ENCODE measurements at places on chromosomes 2 and 18. TPM values are rescaled to one million over a fixed set of nuclear protein-coding genes. Genes with fewer than 3 reads are reported as not detected.

DNA sequence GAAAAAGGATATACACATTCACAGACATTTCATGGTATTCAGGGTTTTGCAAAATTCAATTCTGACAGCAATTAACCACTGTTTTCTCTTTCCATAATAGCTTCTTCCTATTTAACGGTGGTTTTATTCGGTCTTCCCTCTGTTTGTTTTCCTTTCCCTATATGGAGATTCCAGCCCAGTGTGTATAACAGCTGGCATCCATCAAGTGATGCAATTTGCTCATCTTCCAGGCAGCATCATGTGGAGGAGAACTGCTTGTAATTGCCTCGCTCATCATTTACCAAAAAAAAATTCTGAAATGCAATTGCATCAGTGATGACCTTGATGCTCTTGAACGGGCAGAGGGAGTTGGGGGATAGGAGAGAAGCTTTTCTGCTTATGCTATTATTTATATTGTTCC is 165.9 kb upstream of the PGAP1 start:
- H3K4me1 ChIP-seq: peaks cover 8% of the 10 kb centered on the region
- no peak overlapping the region for H3K4me3 ChIP-seq
- peak; percentile 92 for DNase-seq
- H3K27ac ChIP-seq: no peak overlapping the region
- no peaks in the 10 kb centered on the region for H3K27me3 ChIP-seq

- H3K36me3 ChIP-seq: peaks cover 6% of the 10 kb centered on the region
- peak overlapping the region; percentile 75 for H3K27ac ChIP-seq
- no peak for DNase-seq
- H3K4me3 ChIP-seq: peak overlapping the region; percentile 86
- 0 out of 2 replicates have a peak, but pooled peaks cover 2% of the 10 kb centered on the region for H3K4me1 ChIP-seq
Measured at GRCh38 chr2:200509235-200509611, 645 bp downstream of the KCTD18 start.

DNA sequence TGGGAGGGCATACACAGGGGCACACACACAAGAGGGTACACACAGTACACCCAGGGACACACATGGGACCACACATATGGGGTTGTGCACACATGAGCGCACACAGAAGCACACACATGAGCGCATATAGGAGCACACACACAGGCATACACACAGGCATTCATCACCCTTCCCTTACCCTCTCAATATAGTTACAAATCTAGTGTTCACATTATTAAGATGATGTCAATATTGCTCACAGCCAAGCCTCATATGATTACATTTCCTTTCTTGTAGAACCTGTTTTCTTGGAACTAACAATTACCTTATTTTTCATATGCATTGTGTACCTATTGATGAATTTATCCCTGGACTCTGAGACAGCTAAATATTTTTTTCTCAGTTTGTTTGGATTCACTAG is 156.7 kb downstream of the FHOD3 start:
- H3K4me3 ChIP-seq: no peak overlapping the region
- no peaks in the 10 kb centered on the region for H3K27me3 ChIP-seq
- DNase-seq: no peak
- H3K36me3 ChIP-seq: no peaks in the 10 kb centered on the region
- H3K27ac ChIP-seq: no peak overlapping the region

DNA sequence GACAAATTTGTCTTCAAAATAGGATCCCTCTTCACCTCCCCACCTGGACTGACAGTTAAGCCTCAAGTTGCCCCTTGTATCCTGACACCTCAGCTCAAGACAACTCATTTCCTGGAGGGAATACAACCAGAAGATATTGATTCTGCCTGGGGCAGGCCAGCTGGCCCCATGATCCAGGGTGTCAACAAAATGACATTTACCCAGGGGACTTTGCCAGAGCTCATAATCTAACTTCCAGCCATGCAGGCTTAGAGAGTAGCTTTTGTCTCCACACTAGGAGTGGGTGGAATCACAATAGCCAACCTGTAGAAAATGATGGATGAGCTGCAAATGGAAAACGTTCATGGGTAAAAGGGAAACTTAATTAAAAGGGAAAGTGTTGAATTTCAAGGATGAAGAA is 220.1 kb upstream of the DPP10 start:
- no peaks in the 10 kb centered on the region for H3K36me3 ChIP-seq
- H3K4me3 ChIP-seq: no peak overlapping the region
- H3K27me3 ChIP-seq: no peaks in the 10 kb centered on the region
- no peak overlapping the region for H3K27ac ChIP-seq
- no peak for DNase-seq
- H3K4me1 ChIP-seq: no peaks in the 10 kb centered on the region

- peak; percentile 49 for DNase-seq
- H3K36me3 ChIP-seq: peaks cover 6% of the 10 kb centered on the region
- H3K27me3 ChIP-seq: no peaks in the 10 kb centered on the region
- H3K27ac ChIP-seq: peak overlapping the region; percentile 84
- peaks cover 29% of the 10 kb centered on the region for H3K4me1 ChIP-seq
- H3K4me3 ChIP-seq: peak overlapping the region; percentile 57
Measured at GRCh38 chr18:3594760-3595368, 144.9 kb downstream of the TGIF1 start.

- no peaks in the 10 kb centered on the region for H3K36me3 ChIP-seq
- no peak for DNase-seq
- no peak overlapping the region for H3K4me3 ChIP-seq
- no peak overlapping the region for H3K27ac ChIP-seq
- H3K27me3 ChIP-seq: no peaks in the 10 kb centered on the region
- peaks cover 12% of the 10 kb centered on the region for H3K4me1 ChIP-seq
Measured at GRCh38 chr2:227507963-227508362, 36.0 kb downstream of the AGFG1 start.

DNA sequence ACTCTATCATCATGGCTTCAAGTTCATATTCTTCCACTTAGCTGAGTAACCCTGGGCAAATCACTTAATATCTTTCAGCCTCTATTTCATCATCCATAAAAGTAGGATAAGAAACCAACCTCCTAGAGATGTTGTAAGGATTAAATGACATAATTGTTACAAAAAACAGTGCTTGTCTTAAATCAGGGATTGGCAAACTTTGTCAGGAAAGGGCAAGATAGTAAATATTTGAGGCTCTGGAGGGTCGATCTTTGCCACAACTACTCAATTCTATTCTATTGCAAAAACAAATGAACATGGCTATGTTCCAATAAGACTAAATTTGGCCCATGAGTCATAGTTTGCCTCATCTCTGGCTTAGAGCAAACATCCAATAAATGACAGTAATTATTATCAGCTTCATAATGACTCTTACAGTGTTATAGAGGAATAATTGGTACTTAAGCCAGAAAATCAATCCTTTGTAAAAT is 184.7 kb downstream of the SATB2 start:
- H3K36me3 ChIP-seq: 0 out of 2 replicates have a peak, but pooled peaks cover 3% of the 10 kb centered on the region
- H3K4me1 ChIP-seq: peaks cover 2% of the 10 kb centered on the region
- H3K27ac ChIP-seq: no peak overlapping the region
- peak; percentile 63 for DNase-seq

GRCh38 chr2:45008296-45009129 is 739 bp downstream of the SIX2 start:
- DNase-seq: peak; percentile 2
- H3K4me1 ChIP-seq: peaks cover 6% of the 10 kb centered on the region
- H3K36me3 ChIP-seq: no peaks in the 10 kb centered on the region
- H3K4me3 ChIP-seq: 0 out of 2 replicates have a peak overlapping the region, but pooled peaks have one; percentile 15
- peaks cover 96% of the 10 kb centered on the region for H3K27me3 ChIP-seq

DNA sequence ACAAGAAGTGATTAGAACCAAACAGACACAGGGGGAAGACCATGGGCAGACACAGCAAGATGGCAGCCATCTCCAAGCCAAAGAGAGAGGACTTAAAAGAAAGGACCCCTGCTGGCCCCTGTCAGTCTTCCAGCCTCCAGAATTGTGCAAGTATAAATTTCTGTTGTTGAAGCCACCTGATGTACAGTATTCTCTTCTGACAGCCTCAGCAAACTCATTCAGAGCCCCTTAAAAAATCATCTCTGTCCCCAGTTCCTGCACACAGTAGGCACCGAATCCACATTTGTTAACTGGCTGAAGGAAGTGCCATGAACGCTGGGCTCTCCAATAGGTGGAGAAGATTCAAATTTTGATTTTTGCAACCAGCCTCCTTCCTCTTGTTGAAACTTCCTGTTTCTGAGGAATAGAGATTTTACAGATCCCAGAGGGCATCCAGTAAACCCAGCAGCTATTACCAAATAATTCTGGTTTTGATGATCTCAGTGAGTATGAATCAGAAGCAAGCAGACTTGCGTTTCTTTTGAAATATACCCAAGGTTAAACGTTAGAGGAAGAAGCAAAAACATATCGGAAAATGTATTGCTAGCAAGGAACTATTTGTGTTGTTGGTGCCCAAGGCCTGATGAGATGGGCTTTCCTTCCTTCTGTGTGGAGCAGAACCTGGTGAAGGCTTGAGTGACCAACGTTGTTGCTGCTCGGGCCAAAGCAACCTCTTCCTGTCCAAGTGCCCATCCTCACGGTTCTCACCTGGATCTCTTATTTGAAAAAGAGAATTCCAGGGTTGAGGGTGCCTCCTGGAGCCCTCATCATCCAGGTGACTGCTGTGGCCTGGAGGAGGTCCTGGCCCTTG is 47.7 kb upstream of the PLB1 start:
- H3K4me3 ChIP-seq: no peak overlapping the region
- H3K4me1 ChIP-seq: peaks cover 37% of the 10 kb centered on the region
- H3K27me3 ChIP-seq: no peaks in the 10 kb centered on the region
- peak; percentile 91 for DNase-seq
- no peaks in the 10 kb centered on the region for H3K36me3 ChIP-seq

DNA sequence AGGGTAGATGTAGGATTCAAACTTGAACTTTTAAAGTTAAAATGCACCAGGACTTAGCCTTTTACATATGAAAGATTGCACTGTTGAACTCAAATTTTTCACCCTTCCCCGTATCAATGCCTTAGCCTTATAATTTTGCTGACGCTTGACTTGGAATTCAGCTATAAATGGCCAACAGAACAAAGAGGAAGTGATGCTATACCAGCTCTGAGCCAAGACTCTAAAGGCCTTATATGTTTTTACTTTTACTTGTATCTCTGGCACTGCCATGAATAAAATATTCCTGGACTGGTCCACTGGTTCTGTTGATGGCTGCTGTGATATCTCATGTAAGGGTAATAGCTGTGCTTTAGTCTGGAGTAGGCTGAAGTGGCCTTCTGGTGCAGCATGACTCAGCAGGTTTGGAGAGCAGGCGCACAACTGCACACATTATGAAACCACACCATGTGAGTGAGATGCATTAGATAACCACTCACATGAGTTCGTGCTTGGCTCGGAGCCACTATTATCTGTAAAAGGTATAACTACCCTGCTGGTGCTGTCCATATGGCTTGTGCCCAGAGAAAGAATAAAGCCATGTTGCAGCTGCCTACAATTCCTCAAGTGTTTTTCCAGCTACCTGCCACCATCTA is 8.4 kb upstream of the IER3IP1 start:
- H3K36me3 ChIP-seq: no peaks in the 10 kb centered on the region
- H3K27ac ChIP-seq: no peak overlapping the region
- peak; percentile 51 for DNase-seq
- H3K4me3 ChIP-seq: no peak overlapping the region

DNA sequence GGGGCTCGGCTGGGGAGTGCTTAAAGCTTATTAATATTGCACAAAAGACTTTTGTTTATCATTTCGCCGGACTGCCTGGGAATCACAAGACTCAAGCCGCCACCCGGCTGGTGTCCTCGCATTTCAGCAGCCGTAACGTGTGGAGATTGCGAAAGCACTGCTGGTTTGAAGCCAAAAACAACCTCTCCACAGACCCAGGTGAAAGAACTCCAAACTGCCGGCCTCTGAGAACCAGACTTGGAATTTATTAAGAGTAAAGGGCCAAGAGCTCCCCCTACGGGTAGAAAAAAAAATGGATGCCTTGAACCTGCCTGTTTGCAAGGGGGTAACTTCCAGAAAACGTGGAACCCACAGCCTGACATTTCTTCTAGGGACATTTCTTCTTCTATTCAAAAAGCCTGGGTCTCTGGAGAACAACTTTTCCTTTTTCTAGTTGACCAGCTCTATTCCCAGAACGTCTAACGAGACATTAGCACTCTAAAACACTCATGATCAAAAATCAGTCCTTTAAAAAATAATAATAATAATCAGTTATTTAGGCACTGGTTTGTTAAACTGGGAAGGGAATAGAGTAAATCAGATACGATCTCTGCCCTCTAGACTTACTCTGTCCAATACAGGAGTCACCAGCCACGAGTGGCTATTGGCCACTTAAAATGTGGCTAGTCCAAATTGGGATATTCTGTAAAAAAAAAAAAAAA is 216.3 kb downstream of the C1D start:
- no peaks in the 10 kb centered on the region for H3K36me3 ChIP-seq
- DNase-seq: peak; percentile 98
- H3K27me3 ChIP-seq: no peaks in the 10 kb centered on the region
- H3K4me1 ChIP-seq: peaks cover 6% of the 10 kb centered on the region

DNA sequence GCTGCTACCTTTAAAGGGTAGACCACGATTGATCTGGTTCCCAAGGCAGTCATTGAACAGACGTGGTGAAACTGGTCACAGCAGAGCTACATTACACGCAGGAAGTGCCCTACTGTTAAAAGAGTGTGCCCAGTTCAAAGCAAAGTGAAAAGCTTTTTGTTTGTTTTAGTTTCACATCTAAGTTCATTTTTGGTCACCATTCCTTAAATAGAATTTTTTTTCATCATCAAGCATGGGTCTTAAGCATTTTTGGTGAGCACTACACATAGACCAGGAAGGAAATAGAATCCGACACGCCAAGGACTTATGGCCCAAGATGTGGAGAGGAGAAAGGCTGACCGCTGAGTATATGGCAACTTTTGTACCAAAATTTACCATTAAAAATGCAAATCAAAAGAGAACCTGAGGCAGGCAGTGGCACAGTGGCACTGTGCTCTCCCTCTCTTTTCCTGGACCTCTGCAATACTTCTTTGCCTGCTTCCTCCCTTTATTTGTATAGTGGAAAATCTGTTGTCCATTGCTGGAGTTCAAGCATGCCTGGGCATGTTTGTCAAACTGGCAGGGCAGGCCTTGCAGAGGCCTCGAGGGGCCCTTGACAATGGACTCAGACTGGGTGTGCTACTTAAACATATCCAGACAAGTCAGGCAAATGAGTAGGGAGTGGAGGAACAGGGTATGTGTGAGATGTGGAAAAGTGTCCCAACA is 42.6 kb upstream of the HNRNPA3 start:
- H3K27ac ChIP-seq: peak overlapping the region; percentile 39
- no peak overlapping the region for H3K4me3 ChIP-seq
- peaks cover 15% of the 10 kb centered on the region for H3K4me1 ChIP-seq

DNA sequence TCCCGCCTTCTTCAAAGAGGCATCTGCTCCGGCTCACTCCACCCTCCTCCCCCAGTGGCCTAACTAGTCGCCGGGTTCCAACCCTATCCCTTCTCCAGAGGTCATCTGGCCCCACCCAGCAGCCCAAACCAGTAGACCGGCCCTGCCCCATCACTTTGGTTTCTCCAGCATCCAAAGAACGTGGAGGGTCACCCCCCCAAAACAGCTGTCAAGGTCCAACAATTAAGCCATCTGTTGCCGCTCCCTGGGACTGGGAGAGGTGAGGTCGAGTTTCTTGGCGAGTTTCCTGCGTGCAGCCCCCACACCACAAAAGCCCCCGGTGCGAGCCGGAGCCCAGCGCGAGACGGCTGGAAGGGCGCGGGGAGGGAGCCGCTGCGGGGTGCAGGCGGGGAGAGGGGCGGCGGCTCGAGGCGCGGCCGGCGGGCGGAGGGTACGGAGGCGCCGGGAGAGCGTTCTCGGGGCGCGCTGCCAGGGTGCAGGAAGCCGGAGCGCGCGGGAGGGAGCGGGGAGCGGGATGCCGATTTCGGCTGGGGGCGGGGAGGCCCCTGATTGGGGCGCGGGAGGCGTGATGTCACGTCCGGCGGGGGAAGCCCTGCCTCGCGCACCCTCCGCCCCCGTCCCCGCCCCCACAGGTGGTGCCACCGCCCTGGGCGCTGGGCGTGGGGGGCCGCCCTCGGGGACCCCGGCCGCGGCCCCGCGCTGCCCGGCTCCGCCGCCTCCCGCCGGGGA is 571 bp upstream of the GPC1 start:
- peaks cover 30% of the 10 kb centered on the region for H3K4me1 ChIP-seq
- DNase-seq: peak; percentile 88
- no peaks in the 10 kb centered on the region for H3K27me3 ChIP-seq

Gene SERPINB3
- polyA plus RNA-seq: not detected

Gene FBXO36
- 1.2 TPM for polyA plus RNA-seq

Gene ACTG2
- polyA plus RNA-seq: 887 TPM
